ENCODE measurements at places on chromosomes 2 and 18.
A peak's percentile ranks its signal among the peaks of the same experiment; 100 is the strongest.

DNA sequence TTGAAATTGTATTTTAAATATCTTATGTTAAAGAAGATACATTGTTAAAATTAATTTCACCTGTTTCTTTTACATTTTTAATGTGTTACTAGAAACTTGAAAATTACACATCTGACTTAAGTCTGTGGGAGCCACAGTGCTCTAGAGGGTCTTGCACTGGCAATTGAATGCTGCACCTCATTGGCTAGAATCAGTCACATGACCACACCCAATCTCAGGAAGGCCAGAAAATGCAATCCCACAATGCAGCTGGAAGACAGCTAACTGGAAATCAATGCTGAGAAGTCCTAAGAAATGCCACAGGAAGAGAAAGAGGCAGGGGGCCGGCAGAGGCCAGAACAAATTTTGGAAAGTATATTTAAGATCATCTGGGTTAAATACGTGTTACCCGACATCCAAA is 189.2 kb upstream of the POU3F3 start:
- no peak for DNase-seq

GRCh38 chr2:55419233-55419678 is 400 bp downstream of the CCDC88A start:
- DNase-seq, result peak; percentile 25

DNA sequence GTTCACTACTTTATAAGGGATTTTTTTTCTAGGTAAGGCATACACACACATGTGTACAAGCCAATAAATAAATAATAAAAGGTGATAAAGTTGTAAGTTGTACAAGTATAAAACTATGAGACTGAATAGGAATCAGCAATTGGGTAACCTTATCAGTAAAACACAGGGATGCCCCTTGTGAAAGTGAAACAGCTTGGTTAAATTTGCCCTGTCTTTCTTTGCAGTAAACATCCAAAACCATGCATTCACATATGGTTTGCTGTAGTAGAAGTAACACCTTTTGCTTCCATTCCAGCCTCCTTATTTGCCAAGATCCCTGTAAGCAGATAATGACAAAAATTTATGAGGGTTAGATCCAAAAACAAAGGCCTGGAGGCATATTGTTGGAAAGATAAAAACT is 44.3 kb upstream of the NEUROD1 start:
- no peak for DNase-seq

GRCh38 chr2:20410556-20411277 is 36.2 kb upstream of the RHOB start:
- no peak for DNase-seq

DNA sequence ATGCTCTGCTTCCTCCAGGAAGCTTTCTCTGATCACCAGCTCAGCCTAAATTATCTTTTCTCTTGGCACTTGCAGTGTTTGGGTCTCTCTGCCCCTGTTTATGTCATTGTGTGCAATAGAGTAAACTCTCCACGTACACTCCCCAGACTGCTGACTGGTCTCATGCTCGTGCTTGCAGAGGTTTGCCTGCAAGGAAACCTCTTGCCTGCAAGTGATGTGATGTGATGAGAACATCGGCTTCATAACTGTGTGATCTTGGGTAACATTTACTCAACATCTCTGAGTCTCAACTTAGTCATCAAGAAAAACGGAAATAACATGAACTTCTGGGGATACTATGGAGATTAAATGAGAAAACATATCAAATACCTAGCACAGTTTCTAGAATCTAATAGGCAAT is 92.3 kb downstream of the BIN1 start:
- DNase-seq, result no peak

DNA sequence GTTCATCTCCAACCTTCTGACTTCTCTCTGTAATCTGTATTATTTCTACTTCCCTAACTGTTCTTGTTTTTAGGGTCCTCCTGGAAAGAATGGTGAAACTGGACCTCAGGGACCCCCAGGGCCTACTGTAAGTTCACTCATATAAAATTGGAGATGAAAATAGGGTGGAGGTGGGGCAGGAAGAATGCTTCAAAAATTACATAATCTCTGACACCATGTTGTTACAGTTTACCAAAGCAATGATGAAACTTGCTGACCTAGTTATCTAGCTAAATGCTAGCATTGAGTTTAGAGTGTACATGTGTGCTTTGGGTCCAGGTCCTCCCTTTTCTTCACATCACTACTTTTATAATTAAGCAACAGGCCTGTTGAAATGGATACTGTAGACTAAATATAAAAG is 23.1 kb downstream of the COL3A1 start:
- no peak for DNase-seq

GRCh38 chr2:178589335-178589734 is 109.1 kb downstream of the PLEKHA3 start:
- no peak for DNase-seq

- no peak for DNase-seq
Observed at GRCh38 chr2:20675701-20676352, 8.9 kb downstream of the GDF7 start.

DNA sequence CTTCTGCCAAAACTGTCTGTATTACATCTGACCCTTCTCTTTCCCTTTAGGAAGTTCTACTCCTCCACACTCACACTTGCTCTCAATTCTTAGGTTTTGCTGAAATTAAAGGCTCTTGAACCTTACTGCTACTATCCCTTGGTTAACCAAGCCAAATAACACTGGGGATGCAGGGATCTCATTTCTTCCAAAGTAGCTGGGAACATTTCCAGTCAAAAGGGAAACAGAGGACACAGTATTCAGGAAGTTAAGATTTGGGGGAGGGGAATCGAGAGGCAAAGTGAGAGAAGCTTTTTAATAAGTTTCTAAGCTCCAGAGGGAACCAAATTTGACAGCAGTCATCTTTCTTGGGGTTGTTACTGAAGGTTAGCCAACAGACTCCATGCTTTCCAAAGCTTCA is 6.2 kb downstream of the SEPTIN2 start:
- DNase-seq, result no peak

- DNase-seq, result no peak
Observed at GRCh38 chr2:110215091-110215490, 2.7 kb upstream of the MTLN start.

DNA sequence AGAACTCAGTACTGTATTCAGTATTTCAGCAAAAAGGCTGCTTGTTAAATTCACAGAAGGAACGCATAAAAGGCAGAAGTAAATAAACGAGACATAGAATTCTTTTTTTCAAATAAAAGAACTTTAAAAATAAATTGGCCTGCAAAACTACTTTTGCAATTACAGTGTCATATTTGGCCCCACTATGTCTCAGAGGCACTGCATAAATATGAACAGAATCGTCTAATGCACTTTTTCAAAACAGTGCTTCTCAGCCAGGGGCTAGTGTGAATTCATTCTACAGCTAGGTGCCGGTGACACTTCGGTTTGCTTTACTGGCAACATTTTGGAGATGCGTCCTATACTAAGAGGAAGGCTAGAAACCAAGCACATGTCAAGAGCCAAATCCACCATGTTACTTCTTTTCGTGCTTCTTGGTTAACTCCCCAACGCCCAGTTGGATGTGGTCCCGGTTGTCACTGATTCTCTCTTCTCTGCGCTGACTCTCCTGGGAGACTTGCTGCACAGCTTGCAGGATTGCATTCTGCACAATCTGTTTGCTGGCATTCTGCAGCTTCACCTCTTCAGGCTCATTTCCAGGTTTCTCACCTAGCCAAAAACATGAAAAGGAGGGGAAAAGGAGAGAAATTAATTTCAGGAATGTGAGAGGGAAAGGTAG is 51.8 kb downstream of the AKAIN1 start:
- peak; percentile 53 for DNase-seq

- DNase-seq, result no peak
Observed at GRCh38 chr2:197433780-197434438, 919 bp downstream of the SF3B1 start.

DNA sequence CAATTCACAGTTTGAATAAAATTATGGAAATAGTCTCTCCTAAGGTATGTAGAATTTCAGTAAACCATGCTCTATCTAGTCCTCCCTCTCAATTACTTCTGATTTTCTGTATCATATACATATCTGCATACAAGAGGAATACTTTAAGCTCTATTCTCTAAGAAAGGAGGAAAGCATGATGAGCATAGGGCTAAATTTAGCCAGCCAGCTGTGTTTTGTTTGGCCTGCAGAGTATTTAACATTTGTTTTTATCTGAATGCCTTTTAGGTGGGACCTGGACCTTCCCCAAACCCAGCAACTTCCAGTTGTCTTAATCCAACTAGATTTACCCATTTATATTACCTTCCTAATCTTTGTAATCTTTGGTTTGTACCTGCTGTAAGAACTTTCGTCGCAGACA is 42.2 kb upstream of the FAM117B start:
- no peak for DNase-seq

- no peak for DNase-seq
Observed at GRCh38 chr2:98502556-98503335, 58.1 kb downstream of the INPP4A start.

DNA sequence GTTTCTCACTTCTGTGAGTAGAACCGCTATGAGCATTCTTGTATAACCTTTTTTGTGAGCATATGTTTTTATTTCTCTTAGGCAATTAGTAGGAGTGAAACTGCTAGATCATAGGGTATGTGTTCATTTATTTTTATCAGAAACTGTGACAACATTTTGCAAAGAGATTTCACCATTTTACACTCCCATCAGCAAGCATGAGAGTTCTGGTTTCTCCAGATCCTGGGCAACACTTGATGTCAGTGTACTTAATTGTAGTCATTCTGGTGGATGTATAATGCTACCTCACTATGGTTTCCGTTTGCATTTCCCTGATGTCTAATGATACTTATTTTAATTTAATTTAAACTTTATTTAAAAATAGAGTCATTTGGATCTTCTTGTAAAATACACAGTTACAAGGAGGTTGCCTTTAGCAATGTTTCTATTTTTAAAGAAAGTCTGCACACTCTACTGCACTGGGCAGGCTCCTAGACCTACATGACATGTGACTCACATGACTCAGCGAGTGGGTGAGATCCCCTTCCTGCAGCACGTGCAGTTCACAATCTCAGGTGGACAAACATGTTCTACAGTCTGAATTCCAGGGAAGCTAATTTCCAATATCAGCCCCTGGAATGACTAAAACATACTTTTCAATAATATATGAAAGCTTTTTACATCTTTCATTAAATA is 127.0 kb upstream of the BCL2L11 start:
- DNase-seq, result no peak

DNA sequence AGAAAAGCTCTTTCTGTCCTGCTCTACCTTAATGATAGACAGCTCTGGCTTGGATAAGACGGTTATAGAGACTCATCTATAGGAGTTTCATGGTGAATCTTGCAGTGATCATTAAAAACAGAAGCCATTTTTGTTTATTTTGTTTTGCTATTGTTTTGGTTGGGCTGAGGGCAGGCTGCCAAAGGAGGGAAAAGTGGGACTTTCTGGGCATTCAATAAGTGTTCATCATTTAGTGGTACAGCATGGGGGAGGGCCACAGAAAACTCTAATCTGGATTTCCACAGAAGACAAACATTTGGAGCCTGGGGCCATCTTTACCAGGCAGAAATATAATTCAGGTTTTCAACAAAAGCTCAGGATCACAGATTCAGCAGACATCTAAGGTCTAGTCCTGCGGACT is 62.4 kb upstream of the EFEMP1 start:
- DNase-seq, result no peak

GRCh38 chr2:43657241-43657640 is 19.0 kb downstream of the C1GALT1C1L start:
- DNase-seq, result no peak

DNA sequence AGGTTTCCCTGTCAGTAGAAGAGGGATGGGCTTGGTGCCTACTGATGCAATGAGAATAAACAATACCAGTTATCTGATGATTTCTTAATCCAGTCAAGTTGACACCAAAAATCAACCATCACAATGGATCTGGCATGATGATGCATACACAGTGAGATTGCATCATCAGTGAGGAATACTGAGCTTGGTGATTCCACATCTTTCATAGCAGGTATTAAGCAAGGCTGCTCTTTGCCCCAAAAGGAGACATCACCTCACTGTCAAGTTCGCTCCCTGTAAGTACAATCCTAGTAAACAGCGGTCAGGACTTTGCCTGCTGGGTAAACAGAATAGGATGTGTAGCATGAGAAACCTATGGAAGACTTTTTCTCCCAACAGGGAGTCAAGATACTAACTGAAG is 282.7 kb upstream of the CDH2 start:
- DNase-seq, result no peak

GRCh38 chr2:141534666-141535362 is 596.0 kb downstream of the LRP1B start:
- DNase-seq, result no peak

GRCh38 chr2:164538240-164538866 is 82.9 kb downstream of the GRB14 start:
- DNase-seq, result no peak

GRCh38 chr2:238879043-238879442 is 31.2 kb downstream of the TWIST2 start:
- no peak for DNase-seq

DNA sequence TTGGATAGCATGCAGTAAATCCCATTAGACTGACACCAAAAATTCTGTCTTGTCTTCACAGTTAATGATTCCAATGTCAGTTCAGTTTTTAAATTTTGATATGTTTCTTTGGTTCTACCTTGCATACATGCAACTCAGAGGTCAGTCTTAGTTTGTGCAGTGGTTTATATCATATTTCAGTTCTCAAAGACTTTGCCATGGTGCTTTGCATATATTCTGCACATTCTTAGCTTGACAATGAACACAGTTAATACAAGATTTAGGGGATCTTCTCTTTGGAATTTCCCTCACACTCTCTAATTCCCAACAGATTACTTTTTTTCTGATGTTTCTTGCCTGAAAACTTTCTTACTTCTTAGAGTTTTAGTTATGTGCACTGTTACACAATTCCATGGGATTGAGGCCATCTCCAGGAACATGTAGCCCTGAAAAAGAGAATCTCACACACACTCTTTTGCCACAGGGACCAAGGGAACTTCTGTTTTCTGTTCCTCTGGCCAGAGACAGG is 17.3 kb downstream of the NOL4 start:
- no peak for DNase-seq

GRCh38 chr2:236546561-236547002 is 23.0 kb upstream of the ACKR3 start:
- DNase-seq, result no peak

DNA sequence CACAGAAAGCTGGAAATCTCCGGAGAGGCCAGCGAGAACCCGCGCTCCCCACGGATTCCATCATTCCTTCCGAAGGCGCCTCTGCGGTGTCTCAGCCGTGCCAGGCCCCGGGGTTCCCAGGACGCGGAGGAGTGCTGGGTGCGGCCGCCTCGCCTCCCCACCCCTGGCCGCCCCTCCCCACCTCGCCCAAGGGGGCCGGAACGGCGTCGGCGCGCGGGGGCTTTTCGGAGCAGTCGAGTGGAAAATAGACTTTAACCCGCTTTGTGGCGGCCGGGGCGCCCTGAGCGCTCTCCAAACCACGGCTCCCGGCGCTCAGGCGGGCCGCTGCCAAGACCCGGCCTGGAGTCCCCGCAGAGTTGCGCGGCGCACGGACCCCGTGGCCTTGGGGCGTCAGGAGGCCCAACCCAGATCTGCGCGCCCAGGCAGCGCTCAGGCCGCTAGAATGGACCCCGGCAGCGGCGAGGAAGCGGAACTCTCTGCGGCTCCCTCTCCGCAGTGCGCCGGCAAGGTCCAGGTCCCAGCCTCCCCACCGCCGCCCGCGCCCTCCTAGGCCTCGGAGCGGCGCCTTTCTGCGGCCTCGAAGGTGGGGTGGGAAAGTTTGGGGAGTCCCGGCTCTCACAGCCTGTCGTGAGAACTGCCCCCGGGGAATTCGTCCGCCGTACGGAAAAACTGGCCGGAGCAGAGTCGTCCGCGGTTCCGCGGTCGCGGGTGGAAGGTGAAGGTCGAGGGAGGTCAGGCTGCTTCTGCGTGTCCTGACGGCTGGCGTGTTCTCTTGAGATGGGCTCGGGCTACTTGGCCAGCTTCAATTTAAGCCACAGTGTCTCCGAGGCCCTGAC is 1.2 kb upstream of the EMX1 start:
- DNase-seq, result peak; percentile 73

All from right cardiac atrium (tissue), 5 donors.